ENCODE measurements at places on chromosomes 7 and 10.
A peak's percentile ranks its signal among the peaks of the same experiment; 100 is the strongest.

- DNase-seq, result no peak
Observed at GRCh38 chr7:95905167-95905566, 132.8 kb downstream of the DYNC1I1 start.

DNA sequence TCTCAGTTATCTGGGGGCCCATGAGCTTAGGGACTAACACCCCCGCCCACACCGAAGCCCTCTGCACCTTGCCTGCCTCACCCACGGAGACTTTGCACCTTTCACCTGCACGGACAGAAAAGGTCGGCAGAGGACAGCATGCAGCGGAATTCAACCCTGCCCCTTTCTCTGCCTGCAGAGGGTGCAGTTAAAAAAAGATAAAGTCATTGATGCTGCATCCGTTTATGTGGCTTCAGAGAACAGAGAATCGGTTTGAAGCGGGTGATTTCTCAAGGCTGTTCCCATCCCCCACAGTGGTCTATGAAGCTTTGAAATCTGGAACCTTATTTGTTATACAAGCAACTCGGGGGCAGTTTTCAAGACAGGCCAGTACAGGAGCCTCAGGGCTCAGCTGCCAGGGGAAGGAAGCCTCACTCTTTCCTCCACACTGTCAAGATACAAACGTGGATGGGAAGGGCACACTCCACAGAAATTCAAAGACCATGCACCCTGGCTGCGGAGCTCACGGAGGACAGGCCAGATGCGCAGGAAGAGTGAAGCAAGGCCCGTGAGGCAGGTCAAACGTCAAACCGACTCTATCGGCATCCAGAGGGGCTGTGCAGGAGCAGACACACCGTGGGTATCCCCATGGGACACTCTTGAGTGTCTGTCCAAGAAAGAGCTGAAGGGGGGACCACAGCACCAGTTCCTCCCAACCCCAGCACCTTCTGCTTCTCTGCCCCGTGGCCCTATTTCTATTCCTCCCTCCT lies 66.3 kb downstream of the INSIG1 start:
- no peak for DNase-seq

DNA sequence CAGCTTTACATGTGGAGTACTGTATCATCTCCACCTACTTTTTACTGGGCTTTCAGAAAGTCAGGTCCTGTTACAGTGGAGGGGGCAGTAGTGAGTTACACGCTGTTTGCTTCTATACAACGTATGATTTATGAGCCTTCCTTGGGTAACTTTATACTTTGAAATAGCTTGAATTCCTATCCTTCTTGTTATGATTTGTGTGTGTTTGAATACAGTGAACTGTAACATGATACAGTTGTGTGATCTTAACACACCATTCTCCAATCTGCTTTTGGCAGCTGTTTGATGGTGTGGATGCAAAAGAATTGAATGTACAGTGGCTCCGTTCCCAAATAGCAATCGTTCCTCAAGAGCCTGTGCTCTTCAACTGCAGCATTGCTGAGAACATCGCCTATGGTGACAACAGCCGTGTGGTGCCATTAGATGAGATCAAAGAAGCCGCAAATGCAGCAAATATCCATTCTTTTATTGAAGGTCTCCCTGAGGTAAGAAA lies 41.7 kb downstream of the SP8 start:
- DNase-seq, result no peak

GRCh38 chr10:102400076-102400475 lies 4.6 kb downstream of the NFKB2 start:
- no peak for DNase-seq

DNA sequence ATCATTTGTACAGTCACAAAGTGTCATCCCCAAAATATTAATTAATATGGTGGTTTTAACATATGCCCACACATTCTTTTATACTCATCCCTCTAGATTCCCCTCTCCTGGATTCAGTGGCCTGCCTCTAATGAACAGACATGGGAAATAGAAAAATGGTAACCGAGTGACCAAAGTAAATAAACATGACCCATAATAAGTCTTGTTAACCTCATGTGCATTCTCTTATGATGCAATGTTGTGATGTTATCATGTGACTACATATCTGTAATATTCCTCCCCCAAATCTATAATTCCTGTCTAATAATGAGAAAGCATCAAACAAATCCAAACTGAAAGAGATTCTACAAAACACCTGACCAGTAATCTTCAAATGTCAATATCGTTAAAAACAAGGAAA lies 164.5 kb upstream of the PRSS1 start:
- DNase-seq, result no peak

DNA sequence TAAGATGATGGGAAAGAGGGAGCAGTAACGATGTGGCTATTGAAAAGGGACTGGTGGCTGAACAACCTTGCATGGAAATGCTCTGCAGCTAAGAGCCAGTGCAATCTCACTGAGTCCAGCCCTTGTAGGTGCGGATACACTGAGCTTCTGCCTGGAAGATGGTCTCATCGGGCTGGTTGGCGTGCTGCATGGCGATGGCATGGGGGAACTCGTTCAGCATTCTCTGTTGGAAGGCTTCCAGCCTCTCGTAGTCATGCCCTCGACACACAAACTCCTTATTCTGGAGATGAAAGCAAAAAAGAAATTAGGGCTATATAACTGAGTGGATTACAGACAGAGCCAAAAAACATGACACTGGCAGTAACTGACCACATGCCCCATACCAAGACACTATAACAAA lies 197.8 kb upstream of the IMMP2L start:
- no peak for DNase-seq

DNA sequence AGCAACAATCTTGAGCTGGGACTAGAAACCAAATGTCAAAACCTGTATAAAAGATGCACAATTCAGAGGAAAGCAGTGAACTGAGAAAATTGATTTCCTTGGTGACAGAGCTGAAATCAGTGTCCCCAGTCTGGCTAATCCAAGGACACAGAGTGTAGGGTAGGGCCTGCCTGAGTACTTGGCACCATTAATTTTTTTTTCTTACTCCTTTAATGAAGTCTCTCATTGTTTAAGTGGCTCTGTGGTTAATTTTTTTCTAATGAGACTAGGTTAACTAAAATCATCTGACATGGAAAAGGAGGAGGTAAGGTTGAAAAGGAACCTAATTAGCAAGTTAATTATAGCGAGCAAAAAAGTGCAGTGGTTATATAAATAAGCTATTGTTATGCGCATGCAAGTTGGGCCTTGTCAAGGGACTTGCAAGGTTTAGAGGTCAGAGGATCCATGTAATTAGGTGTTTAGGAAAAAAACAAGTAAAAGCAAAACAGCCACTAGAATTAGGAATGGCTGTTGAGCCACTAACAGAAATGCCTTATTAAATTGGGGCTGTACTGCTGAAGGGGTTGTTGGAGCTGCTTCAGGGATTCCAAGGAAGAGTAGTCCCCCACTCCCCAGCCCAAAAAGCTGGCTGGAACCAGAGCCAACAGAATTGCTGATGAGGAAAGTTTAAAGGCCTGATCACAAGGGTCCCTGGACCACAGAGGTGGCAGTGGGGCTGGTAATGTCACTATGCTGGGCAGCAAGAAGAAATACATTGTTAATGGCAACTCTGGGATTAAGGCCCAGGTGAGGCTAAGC lies 58.9 kb upstream of the STRIP2 start:
- no peak for DNase-seq

DNA sequence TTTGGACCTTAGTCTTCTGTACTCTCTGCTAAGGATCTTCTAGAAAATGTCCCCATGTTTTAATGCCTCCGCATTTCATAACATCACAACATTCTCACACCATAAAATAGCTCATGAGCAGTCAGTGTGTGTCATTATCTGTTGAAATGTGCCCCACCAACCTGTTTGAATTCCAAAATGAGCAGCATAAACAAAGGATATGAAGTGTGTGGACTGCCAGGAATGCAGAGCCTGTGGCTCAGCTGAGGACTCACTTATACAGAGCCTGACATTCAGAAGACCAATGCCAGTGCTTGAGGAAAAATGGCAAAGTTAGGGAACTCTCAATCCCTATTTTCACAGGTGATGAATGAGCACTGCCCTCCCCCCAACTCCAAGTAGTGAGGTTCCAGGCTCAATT lies 621.4 kb downstream of the POM121L12 start:
- no peak for DNase-seq

DNA sequence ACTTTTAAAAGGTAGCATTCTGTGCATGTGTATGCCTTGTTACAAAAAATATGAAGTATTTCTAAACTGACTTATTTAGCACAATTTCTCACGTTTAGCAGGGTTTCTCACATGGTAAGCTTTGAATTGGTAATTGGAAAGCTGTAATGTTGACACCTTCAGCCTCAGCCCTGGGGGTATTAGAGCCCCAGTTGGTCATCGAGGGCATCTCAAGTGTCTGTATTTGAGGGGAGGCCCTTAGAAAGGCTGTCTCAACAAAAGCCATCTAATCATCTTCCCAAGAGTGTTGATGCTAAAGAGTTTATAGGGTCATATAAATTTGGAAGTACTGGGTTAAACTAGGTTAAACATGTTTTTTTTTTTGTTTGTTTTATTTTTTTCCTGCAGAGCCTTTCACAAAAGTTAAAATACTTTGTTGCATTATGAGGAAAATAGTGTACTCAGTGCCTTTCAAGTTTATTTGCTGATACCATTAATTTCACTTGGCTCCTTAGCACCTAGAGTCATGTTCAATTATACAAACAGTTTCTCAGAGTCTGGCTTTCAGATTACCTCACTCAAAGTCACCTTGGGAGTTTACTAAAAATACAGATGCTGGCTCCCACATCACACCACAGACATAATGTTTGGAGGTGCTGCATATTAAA lies 134.0 kb downstream of the CD36 start:
- no peak for DNase-seq

DNA sequence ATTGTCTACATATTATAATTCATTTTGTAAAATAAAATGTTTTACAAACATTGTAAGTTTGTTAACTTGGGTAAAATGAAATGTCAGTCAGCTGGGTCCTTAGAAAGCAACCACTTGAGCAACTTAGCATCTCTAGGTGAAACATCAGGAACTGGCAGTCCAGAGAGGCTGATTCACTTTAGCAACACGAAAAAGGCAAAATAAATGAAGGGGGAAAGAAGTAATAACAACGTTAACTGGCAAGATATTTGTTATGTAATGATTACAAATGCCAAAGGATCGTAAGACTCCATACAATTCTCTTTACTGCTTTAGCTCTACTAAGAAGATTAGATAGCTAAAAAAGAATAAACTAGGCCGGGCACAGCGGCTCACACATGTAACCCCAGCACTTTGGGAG lies 5.0 kb downstream of the PDZD8 start:
- DNase-seq, result no peak

DNA sequence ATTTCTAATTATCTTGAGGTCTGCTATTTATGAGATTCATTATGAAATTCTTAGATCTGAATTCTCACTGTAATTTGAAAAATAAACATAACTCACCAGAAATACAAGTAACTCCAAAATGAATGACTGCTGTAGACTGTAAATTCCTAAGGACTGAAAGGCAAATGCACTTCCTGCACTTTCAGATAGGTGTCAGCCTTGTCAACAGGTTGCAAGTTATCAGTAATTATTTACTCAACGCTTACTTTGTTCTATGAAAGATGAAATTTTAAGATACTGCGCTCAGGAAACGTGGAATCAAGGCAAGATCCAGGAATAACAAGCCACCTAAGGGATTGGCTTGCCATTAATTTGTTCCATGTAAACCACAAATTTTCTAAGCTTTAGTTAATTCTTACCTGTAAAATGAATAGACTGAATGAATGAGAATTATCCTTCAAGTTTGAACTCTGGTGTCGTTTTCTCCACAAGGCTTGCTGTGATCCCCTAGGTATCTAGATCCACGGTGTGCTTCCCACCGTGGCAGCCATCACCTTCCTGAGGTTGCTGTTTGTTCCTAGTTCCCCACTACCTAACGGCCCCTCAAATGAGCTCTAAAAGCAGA lies 12.6 kb downstream of the DHX32 start:
- DNase-seq, result no peak

GRCh38 chr7:152144557-152145245 lies 119.2 kb downstream of the GALNT11 start:
- no peak for DNase-seq

- DNase-seq, result no peak
Observed at GRCh38 chr10:25522946-25523608, 348.3 kb downstream of the GPR158 start.

GRCh38 chr7:36244429-36244828 lies 91.4 kb downstream of the EEPD1 start:
- DNase-seq, result no peak

GRCh38 chr7:100914208-100914878 lies 18.7 kb upstream of the ACHE start:
- peak; percentile 86 for DNase-seq

DNA sequence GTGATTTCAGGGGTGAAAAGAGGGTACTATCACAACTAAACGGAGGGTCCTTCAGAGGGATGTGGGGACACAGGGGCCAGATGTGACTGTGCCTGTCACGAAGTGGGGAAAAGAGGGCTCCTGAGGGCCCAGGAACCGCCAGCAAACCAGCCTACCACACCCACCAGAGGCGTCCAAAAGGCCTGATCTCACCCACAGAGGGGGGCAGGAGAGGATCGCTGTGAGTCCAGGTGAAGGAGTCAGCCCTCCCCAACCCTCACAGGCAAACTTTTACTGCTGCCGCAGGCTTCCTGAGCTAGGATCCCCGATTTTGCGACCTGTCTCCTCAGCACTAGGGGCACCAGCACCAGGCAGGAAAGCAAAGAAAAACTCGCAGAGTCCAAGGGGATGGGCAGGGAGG lies 64.7 kb downstream of the HIPK2 start:
- DNase-seq, result no peak

DNA sequence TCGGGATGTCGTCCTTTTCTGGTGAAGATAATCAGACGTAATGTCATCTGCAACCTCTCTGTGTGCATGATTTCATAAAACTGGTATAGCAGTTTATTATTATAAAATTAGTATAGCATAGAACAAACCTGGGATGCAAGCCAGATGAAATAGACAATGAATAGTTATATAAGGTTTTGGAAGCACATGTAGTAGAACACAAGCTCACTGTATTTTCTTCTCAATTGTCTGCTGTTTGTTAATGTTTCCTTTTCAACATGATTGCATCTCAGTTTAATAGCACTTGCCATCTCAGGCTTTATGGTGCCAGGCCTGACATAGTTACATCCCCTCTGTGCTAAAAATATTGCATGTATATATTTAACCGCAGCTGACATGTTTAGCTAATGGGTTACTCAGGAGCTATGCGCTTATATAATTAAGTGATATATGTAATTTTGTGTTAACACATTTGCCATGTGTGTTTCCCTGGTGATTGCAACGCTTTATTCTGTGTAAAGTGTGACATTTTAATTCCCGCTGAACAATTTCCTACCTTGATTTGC lies 132.7 kb downstream of the ARID5B start:
- DNase-seq, result no peak

DNA sequence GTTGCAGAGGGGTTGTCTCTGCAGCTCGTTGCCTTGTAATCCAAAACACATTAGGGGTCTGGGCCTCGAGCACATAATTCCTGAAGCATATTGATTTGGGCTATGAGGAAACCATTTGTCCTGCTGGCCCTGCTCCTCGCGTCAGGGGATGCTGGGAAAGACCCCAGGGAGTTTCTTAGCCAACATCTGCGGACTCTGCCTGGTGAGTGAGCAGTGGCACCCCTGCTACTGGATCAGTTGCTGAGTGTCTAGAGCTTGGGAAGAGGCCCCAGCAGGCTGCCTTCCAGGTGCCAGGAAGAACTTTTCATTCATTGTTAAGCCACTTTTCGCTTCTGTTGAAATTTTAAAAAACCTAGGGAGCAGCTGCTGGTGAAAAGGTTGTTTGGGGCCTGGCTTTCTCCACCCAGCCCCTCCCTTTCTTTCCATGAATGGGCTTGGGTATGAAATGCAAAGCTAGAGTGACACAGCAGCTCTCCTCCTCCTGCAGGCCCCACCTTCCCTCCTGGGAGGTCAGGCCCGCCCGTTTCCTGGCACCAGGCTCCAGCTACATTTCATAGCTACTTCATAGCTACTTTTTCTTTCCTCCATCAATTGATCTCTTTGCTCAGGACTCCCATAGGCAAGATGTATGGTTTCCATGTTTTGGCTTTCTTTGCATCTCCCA lies 26.8 kb downstream of the TACR2 start:
- no peak for DNase-seq
